Panc1 (cell line): ENCODE measurements at places on chromosomes 13 and 19. TPM values are rescaled to one million over a fixed set of nuclear protein-coding genes. Genes with fewer than 3 reads are reported as not detected.

DNA sequence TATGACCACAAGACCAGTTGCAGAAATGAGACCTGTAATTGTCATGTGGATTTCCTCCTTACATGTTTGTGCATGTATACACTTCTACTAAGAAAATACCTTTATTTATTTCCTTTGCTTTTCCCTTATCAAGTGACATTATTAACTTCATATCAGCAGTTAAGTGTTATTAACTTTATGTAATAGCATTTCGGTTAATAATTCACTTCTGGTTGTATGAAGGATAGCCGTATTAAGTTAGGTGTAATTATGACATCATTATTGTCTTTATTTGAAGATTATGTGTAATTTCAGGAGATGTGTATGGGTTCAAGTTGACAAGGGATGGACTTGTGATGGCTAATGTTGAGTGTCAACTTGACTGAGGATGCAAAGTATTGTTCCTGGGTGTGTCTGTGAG is 881.2 kb upstream of the ATXN8OS start:
- DNase-seq: no peak

GRCh38 chr19:27993619-27994570 is 1219.1 kb downstream of the UQCRFS1 start:
- DNase-seq: no peak

DNA sequence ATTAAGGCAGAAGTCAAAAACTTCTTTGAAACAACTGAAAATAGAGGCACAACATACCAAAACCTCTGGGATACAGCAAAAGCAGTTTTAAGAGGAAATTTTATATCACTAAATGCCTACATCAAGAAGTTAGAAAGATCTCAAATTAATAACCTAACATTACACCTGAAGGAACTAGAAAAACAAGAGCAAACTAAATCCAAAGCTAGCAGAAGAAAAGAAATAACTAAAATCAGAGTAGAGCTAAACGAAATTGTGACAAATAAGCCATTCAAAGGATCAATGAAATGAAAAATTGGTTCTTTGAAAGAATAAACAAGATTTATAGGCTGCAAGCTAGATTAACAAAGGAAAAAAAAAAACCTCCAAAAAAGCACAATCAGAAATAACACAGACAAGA is 2.5 kb upstream of the GPR42 start:
- DNase-seq: no peak

- DNase-seq: no peak
These were observed 11.3 kb downstream of the DCUN1D2 start for GRCh38 chr13:113479179-113479578.

- peak; percentile 8 for DNase-seq
These were observed at the start of gene ZNF439 for GRCh38 chr19:11848594-11849469. TSS of gene ZNF439 (plus strand) at chr19:11848726. CDS start at chr19:11848868, 142 bp downstream.

DNA sequence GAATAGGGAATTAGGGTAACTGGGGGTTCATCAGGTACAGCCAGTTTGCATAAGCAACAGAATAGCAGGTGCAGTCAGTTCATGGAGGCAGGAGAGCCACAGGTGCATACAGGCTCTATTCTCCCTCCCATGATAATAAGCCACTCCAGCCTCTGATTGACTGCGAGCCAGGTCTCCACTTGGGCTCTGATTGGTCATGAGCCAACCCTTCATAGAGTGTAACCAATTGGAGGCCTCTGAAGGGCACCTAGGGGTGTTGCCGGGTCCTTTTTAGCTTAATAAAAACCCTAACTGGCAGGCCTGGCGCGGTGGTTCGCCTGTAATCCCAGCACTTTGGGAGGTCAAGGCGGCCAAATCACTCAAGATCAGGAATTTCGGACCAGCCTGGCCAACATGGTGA is 8.7 kb upstream of the CKM start:
- no peak for DNase-seq

Gene SEMA6B
- 5.7 TPM for total RNA-seq

- DNase-seq: no peak
These were observed 379.8 kb downstream of the TBC1D4 start for GRCh38 chr13:75102001-75102716.

DNA sequence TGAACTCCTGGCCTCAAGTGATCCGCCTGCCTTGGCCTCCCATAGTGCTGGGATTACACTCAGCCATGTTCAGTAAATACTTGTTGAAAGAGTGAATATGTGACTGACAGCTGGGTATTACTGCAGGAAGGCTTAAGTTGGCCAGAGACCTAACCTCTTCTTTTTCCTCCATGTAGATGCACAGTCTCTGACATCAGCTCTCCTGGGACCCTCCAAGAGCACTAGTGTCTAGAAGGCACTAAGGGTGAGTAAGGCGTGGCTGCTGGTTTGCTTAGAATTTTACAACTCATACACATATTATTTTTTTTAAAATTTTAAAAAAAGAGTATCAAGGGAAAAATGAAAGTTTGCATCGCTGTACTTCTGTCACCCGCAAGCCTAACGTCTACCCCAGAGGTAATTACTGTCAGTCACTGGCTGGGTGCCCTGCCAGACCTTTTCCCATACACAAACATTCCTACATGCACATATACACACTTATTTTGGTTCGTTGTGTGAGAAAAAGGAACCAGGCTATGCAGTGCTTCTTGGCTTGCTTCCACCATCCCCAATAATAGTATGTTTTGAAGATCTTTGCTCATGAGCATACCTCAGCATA is 122.0 kb downstream of the SIPA1L3 start:
- no peak for DNase-seq

GRCh38 chr19:48461982-48462655 is 6.7 kb downstream of the KCNJ14 start:
- DNase-seq: no peak

Gene RAVER1
- 55.6 TPM for total RNA-seq

GRCh38 chr13:112255550-112256120 is 120.5 kb upstream of the SPACA7 start:
- no peak for DNase-seq

- no peak for DNase-seq
These were observed 68.2 kb downstream of the ZNF100 start for GRCh38 chr19:21699197-21699596.

- DNase-seq: no peak
These were observed 26.5 kb downstream of the FAM216B start for GRCh38 chr13:42807866-42808265.

- DNase-seq: no peak
These were observed 281.8 kb upstream of the ZNF507 start for GRCh38 chr19:32063601-32064000.

DNA sequence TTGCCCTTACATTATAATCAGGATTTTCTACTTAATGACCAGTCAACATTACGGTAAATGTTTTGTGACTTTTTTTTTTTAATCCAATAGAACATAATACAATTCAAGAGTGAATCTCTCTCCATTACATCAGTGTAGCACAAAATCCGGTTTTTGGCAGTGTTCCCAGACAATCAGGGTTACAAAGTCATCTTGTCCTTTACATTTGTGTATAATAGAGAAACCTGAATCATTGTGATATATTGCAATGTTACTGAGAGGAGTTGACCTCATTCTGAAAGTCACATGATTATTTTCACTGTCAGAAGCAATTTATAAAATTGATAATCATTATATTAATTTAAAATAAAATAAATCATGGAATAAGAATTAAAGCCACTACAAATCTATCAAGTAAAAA is 1346.0 kb upstream of the SPRY2 start:
- no peak for DNase-seq

Gene ESD
- 68.3 TPM for total RNA-seq

DNA sequence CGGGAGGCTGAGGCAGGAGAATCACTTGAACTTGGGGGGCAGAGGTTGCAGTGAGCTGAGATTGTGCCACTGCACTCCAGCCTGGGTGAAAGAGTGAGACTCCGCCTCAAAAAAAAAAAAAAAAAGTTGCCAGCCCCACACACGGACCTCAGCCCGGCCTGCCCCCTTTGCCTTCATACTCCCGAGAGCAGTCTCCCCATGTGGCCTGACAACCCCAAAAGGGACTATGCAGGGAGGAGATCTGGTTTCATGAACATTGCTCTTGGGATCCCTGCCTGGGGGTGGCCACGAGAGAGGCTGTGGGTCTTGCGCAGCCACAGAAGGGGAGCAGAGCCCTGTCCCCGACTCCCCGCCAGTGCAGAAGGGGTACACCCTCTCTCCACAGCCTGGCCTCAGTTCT is 30.9 kb upstream of the ADGRE5 start:
- no peak for DNase-seq

Gene CYP2F1
- not detected for total RNA-seq

DNA sequence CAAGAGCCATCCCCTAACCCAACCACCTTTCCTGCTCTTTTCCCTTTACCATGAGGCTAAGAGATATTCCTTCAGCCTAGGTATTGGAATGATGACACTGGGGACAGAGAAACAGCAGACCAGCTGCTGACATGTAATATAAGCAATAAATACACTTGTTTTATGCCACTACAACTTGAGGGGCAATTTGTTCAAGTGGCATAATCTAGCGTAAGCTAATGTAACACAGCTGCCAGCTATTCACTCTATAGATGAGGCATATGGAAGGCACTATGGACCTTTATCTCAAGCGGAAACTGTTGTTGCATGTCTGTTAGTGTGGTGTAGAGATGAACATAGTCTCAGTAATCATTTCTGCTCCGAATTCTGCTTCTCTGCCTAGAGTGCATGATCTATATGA is 111.1 kb downstream of the STARD13 start:
- DNase-seq: no peak

DNA sequence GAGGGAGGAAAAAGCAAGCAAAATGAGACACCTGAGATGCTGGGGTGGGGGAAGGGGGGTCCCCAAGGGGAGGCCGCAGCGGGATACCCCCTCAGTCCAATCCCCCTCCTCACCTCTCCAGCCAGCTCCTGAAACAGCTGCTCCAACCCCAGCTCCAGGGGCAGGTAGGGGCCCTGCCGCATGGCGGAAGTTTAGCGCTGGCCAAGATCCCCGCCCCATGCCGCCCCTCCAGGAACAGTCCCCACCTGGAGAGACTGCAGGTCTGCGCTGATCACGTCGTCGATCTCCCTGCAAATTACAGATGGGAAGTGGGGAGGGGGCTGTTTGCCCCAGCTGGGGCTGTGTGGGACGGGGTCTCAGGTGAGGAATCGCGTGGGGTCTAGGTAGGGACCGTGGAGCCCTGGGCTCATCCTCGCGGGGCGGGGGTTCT is 9.0 kb downstream of the CAPN12 start:
- no peak for DNase-seq

Gene ZNRF4
- not detected for total RNA-seq

DNA sequence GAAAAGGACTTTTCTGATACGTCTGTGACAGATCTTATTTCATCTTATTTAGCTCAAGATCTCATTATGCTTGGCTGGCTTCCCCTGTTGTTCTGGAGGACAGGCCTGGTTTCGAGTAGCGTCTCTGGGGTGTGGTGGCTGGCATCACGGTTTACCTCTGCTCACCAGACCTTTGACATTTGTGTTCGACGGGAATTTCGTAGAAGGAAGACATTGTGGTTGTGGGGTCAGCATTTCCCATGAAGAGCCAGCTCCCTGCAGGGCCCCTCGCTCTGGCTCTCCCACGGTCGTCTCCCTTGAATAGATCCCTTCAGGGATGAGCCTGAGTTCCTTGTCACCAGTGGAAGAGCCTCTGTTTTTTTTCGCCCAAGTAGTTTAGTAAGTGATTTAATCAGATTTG is 78.6 kb upstream of the TEX29 start:
- DNase-seq: no peak

DNA sequence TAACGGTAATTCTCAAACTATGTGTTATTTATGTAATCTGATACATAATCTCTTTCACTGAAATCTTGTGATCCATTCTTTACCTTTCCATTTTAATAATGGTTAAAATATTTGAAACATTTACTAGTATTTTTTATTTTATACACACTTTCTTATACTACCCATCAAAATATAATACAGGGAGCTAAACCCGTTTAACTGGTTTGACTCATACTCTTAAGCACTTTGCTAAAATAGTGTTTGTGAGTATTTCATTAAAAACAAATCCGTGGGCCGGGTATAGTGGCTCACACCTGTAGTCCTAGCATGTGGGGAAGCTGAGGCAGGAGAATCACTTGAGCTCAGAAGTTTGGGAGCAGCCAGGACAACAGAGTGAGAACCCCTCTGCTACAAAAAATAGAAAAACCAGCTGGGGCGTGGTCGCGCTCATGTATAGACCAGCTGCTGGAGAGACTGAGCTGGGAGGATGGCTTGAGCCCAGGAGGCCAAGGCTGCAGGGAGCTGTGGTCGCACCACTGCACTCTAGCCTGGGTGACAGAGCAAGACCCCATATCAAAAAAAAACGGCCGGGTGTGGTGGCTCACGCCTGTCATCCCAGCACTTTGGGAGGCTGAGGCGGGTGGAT is 43.8 kb upstream of the DCUN1D2 start:
- no peak for DNase-seq

Gene KLC3
- total RNA-seq: 0.49 TPM

GRCh38 chr13:66427458-66427861 is 802.7 kb downstream of the PCDH9 start:
- DNase-seq: no peak

DNA sequence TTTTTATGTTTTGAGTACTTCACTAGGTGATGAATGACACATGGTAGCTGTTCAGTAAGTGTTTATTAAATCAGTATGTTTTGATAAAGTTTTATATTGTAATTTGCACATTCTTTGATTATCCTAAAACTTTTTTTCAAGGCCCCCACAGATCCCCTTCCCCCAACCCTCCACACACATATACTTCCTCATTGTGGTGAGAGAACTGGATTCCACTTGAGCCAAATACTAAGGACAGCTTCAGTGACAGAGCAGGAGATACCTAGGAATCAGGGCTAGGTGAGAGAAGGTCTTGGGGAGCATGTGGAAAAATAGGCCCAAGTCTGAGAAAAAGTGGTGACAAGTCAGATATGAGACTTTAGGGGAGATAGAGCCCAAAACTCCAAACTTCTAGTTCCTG is 174.6 kb downstream of the TDRD3 start:
- no peak for DNase-seq

- DNase-seq: no peak
These were observed 398.9 kb downstream of the IRS2 start for GRCh38 chr13:109387471-109387870.

DNA sequence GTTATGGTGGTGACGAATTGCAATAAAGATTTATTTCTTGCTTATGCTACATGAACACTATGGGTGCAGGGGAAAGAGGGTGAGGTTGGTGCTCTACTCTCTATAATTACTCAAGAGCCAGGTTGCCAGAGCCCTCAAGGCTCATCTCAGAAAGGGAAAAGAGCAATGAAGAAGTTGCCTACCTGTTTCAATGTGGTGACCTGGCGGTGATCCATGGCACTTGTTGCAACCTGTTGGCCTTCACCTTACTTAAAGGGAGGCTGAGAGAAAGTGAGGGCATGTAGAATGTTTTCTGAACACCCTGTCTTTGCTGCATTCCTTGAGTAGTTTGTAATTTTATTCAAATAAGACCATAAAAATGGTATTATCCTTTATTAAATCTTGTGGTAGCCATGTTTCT is 394.4 kb downstream of the GPC6 start:
- DNase-seq: no peak

- DNase-seq: no peak
These were observed 591 bp downstream of the DEDD2 start for GRCh38 chr19:42216653-42217519.

Gene FCER2
- total RNA-seq: 0.15 TPM
